Mucosa of gallbladder (tissue), 1 donor: ENCODE measurements at places on chromosomes 4 and X. TPM values are rescaled to one million over a fixed set of nuclear protein-coding genes. Genes with fewer than 3 reads are reported as not detected.

DNA sequence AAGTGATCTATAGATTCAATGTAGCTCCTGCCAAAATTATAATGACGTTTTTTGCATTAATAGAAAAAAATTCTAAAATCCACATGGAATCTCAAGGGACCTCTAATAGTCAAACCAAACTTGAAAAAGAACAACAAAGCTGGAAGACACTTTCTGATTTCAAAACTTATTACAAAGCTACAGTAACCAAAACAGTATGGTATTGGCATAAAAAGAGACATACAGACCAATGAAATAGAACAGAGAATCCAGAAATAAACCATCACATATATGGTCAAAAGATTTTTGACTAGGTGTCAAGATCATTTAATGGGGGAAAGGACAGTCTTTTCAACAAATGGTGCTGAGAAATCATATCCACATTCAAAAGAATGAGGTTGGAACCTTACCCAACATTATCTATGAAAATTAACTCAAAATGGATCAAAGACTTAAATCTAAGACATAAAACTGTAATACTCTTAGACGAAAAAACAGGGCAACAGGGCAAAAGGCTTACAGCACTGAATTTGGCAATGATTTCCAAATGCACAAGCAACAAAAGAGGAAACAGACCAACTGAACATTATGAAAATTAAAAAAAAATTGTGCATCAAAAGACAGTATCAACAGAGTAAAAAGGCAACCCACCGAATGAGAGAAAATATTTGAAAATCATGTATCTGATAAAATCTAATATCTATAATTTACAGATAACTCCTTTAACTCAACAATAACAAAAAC is 3.9 kb downstream of the FBXO8 start:
- no peak for DNase-seq

ARMCX5 gene
- total RNA-seq: 13.5 TPM

LONRF3 gene
- total RNA-seq: 4.7 TPM

DNA sequence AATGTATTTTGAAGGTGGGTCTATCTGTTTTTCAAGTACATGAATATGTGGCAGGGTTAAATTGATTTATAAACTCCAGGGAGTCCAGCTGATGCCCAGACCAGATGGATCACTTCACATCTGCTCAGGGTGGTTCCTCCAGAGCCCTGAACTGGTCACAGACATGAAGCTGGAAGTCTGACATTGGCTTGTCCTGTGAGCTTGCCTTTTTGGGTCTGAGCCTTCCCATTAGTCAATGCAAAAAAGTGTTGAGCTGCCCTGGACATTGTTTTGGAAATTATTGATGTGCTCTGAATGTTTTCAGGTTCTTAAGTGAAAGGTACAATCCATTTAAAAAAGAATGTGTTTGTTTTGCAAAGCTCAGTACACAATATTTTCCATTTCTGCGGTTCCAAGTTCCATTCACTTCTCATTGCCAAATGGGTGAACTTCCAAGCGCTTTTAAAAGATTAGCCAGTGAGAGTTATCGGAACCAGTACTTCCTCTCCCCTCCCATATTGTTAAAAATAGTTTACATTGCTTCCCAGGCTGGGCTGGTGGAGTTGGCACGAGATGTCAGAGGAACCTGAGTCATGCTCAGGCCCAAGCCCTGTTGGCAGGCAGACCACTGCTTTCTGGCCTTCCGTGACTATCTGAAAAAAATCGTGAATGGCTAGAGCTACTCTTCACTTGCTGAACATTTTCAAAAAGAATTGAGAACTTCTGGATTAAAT is 52.1 kb downstream of the PDGFRA start:
- DNase-seq: peak; percentile 85

GRCh38 chr4:2935762-2936743 is 27.2 kb downstream of the NOP14 start:
- no peak for DNase-seq

- no peak for DNase-seq
Measured at GRCh38 chr4:48633657-48634056, 143.6 kb downstream of the ZAR1 start.

TMEM271 gene
- total RNA-seq: not detected

DNA sequence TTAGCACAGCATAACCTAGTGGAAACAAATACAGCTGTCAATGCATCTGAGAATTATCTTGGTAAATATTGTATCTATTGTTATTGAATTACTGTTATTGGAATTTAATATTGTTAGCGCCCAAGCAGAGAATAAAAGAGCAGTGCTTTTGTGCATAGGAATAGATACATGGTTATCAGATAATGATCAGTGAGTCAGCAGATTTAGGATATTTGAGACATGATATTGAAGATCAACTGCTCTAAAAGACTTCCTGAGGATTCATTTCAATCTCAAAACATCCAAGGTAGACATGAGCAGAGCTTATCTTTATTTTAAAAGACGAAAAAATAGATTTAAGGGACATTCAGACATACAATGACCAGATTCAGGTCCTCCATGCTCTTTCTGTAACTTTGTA is 10.6 kb upstream of the H2AZ1 start:
- no peak for DNase-seq

KIAA1210 gene
- not detected for total RNA-seq
